ENCODE measurements at places on chromosomes 16 and 17.

DNA sequence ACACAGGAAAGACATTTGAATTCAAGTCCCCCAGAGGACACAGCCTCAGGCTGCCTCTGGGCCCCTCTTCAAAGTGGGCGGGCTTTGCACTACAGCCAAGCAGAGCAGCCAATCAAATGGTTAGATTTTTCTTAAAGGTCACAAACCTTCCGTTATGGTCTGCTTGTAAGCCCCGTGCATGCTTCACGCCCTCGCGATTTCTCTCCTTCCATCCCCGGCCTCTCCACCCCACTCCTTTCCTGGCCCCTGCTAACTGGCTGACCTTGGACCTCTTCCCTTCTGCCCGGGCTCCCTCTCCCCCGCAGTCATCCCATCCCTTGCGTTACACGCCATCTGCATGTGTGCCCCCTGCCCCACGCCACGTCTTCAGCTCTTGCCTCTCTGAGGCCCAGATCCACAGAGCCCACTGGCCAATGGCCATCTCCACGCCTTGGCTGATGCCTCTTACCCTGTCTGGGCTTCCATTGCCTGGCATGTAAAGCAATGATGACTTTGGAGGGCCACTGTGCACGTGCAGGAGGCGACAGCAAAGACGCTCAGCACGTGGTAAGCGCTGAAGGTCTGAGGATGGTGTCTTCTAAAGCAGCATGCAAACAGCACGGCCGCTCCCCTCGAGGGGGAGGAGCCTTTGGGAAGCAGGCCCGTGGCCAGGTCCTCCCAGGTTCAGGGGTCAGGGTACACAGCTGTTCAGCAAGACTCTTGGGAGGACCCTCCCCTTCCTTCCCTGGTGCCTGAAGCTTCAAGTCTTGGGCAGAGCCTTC is 86.8 kb downstream of the ZDHHC7 start:
- DNase-seq = no peak

DNA sequence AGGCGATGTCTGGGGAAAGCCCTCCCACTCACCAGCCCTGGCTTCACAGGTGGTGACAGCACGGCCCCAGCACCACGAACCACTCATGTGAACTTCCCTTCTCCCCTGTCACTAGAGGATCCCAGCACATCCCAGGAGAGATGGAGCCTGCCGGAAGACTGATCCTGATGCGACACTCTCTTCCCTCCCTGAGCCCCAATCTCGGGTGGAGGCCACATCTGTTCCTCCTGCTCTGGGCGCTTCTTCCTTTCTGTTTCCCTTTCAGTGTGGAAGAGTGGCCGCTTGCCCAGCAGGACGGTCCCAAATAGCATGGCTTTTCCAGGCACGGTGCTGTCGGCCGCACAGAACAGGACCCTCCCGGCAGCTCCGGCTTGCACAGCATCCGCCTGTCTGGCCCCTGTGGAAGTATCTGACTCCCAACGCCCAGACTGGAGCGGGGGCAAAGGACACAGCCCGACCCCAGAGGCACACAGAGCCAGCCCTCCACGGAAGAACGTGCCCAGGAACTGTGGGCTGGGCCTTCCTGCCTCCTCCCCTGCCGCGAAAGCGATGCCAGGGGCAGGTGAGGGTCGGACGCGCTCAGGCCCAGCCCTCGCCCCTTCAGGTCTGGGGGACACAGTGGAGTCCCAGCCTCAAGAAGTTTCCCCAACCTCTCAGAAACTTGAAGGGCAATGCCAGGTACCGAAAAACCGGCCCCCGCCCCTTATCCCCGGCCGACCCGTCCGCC is 37.6 kb downstream of the CBFA2T3 start:
- no peak for DNase-seq

DNA sequence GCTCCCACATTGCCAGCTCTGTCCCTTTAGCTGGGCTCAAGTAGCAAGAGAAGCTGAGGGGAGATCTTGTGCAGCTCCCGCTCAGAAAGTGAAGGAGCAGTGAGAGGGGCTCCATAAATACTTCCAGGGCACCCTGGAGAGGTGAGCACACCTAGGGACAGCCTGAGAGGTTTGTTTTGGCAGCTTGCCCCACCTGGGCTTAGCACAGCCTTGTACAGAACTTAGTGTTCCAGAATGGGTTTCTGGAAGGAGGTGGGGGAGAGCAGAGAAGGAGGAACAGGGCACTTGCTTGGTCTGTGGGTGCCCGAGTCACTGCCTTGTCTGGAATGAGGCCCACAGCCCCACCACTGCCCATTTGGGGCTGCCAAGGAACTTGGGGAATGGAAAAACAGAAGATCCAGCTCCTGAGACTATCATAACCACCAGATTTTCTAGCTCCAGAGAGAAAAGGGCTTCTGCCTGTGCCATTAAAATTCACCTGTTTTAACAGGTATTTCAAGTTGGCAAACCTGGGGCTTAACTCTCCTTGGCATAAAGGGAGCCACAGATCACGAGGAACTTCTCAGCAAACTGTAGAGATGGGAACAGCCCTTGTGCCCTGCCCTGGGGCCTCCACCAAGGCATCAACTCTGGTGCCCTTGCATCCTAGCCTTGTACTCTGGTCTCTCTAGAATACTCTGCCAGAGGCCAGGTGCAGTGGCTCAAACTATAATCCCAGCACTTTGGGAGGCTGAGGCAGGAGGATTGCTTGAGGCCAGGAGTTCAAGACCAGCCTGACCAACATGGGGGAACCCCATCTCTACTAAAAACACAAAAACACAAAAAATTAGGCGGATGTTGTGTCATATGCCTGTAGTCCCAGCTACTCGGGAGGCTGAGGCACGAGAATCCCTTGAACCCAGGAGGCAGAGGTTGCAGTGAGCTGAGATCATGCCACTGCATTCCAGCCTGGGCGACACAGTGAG is 1.9 kb downstream of the PRR15L start:
- DNase-seq = no peak

DNA sequence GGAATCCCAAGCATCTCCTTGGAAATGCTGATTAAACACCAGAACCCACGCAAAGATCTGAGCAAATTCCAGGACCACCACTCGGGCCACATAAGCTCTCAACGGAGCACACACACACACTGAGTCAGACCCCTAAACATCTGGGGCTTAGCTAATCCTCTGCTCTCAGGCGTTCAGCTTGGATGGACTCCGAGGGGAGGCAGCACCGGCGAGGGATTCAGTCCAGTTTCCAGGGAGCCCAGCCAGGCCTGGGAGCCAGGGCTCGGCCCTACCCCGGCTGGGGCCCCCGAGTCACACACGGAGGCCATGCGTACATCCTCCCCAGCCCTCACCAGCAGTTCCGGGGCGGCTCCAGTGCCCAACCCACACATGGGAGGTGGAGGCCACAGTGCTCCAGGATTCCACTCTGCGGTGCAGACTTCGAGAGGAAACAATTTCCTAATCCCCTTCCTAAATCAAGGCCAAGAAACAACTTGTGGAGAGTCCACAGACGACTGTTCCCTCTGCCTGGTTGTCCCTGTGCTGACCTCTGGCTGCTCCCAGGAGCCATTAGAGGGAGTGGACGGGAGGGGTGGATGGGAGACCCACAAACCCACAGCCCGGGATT is 70.5 kb downstream of the GAS7 start:
- DNase-seq = peak; percentile 40

- DNase-seq = peak; percentile 13
These were observed 78.1 kb upstream of the ZFHX3 start for GRCh38 chr16:73125850-73126524.

GRCh38 chr16:69193855-69194254 is 6.9 kb downstream of the SNTB2 start:
- DNase-seq = no peak

GRCh38 chr16:30430428-30430970 is 669 bp upstream of the DCTPP1 start:
- no peak for DNase-seq

DNA sequence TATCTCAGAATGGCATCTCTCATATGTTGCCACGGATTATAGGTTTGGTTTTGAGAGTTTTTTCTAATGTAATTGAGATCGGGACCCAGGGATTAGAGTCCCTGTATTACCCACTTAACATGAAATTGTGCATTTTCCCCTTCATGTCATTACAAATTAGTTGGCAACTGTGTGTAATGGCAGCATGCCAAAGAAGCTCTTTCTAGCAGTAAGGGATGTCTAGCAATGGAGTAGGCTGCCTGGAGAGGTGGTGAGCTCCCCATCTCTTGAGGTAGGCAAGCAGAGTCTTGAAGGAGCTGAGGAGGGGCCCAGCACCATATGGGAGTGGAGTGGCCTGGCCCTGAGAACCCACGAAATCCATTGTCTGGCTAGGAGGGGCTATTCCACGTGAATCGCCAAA is 10.0 kb upstream of the KATNB1 start:
- DNase-seq = no peak

DNA sequence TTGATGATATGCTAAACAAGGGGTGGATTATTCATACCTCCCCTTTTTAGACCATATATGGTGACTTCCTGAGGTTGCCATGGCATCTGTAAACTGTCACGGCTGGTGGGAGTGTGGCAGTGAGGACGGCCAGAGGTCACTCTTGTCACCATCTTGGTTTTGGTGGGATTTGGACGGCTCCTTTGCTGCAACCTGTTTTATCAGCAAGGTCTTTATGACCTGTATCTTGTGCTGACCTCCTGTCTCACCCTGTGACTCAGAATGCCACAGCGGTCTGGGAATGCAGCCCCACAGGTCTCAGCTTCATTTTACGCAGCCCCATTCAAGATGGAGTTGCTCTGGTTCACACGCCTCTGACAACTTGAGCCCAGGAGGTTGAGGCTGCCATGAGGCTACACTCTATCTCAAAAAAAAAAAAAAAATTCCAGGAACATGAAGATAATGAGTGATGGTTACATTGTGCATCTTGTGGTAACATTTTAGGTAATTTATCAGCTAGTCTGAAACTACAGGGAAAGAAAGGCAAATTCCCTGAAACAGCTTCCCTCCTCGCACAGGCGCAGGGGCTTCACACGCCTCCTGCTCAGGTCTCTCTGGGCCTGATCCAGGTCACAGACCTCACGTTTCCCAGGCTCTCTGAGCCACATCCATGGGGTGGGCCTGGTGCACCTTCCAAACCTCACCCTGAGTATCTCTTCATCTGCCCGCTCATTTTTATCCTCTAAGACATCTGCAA is 15.3 kb upstream of the UBE2I start:
- no peak for DNase-seq

DNA sequence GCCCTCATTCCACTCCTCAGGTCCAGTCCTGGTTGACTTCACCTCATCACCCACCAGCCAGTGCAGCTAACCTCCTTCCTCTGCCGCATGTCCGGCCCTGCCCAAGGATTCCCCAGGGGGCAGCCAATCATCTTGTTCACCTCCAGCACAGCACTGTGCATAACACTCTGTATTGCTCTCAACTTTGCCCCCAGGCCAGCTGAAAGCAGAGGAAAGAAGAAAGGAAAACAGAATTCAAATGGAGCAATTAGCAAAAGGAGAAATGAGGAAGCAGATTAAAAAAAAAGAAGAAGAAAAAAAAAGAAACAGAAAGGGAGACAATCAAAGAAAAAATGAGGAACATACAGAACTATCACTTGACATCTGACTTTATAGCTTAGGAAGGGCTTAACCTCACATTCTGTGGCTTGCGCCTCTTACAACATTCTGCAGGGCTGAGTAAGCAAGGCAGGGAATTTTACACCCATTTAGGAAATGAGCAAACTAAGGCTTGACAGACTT is 26.1 kb downstream of the GAS7 start:
- DNase-seq = peak; percentile 16

GRCh38 chr17:81011951-81012350 is 20.3 kb downstream of the CHMP6 start:
- DNase-seq = no peak

- no peak for DNase-seq
These were observed 1.4 kb downstream of the CUEDC1 start for GRCh38 chr17:57953705-57954396.
